Activated CD8-positive, alpha-beta memory T cell treated with anti-CD3 and anti-CD28 coated beads for 1 hour (primary cell): ENCODE measurements at places on chromosomes 3 and 15.

- DNase-seq = no peak
These were observed 15.5 kb downstream of the ZDHHC3 start for GRCh38 chr3:44960387-44961026.

- DNase-seq = no peak
These were observed 7.0 kb upstream of the NIPA2 start for GRCh38 chr15:22831473-22831872.

DNA sequence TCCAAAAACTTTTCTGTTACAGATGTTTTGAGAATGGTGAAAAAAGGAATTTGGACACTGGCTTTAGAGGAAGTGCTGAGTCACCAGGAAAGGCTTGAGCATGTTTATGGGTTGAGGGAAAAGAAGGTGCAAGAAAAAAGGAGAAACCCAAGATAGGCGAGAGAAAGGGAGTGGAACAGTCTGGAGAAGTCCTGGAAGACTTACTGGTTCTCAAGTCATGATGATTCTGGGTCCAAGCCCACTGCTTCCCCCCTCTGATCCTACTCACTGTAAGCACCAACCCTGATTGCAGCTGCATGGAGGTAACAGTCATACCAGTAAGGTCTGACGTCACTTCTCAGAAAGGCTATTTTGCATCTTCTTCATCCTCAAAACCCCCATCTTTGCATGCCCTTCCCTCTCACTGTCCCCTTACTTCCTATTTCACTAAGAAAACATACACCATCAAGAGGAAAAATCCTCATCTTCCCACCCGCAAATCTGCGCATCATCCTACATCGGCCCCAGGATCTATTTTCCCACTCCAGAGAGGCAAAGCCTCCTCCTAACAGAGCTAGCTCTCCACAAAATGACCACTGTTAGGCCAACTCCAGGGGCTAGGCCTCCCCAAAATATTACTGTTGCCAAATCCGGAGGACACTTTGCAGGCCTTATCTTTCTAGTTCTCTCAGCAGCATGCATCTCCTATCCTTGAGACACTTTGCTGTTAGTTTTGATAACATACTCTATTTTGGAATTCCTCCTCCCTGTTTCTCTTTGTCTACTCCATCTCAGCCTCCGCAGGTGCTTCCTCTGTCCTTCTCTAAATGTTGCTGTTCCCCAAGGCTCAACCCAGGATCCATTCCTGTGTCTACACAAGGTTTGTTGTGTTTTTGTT, 3.2 kb upstream of the ATP13A3 start:
- DNase-seq = no peak

DNA sequence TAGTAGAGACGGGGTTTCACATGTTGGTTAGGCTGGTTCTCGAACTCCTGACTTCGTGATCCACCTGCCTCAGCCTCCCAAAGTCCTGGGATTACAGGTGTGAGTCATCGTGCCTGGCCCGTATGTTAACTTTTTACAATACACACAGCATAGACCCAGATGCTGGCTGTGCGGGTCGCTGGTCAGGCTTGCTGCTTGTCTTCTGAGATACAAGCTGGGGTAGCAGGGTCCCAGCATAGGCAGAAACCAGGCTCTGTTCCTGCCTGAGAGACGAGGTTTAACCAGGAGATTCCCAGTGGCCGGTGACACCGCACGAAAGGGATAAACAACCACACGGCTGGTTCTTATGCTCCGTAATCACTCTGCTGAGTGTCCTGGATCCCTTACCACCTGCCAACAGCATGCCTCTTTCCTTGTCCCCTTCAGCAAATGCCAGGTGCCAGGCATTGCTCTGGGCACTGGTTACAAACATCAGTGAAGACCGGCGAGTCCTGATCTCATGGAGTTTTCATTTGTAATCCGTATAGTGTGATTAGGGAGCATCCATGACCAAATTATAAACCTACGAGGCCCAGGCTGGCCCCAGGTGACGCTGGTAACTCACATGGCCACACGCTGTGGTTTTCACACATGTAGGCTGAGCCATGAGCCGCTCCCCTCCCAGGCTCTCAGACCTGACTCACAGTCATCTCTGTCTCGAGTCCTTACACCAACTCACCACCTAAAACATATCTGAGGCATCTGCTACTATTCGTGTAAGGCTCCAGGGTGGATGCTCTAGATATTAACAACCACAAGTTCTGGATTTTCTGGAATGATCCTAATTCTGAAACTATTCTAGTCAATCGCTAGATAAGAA, 125.7 kb downstream of the PDZRN3 start:
- DNase-seq = no peak

DNA sequence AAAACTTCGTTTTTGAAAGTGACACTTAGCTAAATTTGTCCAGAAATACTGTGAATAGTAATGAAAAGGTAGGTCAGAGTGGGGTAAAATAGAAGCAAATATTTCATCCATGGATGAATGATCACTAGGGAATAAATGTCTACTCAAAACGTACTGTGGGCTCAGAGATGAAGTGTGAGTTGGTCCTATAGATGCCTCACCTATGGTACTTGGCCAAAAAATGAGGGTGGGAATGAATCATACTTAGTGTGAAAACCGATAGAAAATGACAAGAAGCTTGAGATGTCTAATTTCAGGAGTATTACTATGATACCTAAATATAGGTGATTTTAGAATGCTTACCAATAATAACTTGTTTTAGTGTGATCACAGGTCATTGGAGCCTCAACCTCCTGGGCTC, 155.9 kb downstream of the GMNC start:
- no peak for DNase-seq
